ENCODE measurements at places on chromosomes 1 and 21.

GRCh38 chr21:44869781-44870747, 3.4 kb downstream of the PTTG1IP start:
- no peak for DNase-seq

- no peak for DNase-seq
Measured at GRCh38 chr1:110205156-110205555, 5.0 kb upstream of the KCNC4 start.

- no peak for DNase-seq
Measured at GRCh38 chr1:30512914-30513265, 210.5 kb downstream of the MATN1 start.

- no peak for DNase-seq
Measured at GRCh38 chr1:160093624-160094290, 4.7 kb downstream of the IGSF8 start.

DNA sequence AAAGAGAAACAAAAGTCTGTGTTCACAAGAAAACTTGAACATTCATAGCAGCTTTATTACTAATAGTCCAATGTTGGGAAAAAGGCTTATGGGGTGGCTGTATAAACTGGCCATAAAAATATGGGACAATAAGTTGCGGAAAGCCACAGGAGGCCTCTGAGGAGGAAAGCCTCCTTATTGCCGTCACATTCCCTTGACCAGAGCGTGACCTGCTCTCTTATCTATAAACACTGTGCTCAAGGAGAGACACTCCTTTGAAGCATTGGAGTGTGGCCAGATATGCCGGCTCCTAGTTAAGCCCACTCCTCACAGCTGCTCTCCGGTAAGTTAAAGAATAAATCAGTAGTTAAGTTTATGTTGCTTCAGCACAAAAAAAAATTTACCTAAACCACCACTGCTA, 19.7 kb downstream of the OR6Y1 start:
- DNase-seq, result no peak

DNA sequence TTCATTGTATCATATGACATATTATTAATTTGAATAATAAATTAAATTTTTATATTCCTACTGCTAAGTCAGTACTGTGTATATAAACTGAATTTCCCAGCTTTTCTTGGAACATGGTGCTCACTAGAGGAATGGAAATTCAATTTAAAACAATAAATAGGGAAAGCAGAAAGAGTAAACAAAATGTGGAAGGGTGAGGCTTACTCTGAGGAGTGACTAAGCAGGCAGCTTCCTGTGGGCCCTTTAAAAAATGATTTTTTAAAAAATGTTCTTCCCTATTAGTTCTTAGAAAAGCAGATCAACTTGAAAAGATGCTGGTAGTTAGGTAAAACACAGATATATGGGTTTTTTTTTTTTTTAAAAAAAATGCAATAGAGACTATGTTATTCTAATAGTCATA, 49.5 kb upstream of the S1PR1 start:
- DNase-seq, result no peak

GRCh38 chr1:42734201-42735035, 5.6 kb downstream of the CLDN19 start:
- DNase-seq, result no peak

DNA sequence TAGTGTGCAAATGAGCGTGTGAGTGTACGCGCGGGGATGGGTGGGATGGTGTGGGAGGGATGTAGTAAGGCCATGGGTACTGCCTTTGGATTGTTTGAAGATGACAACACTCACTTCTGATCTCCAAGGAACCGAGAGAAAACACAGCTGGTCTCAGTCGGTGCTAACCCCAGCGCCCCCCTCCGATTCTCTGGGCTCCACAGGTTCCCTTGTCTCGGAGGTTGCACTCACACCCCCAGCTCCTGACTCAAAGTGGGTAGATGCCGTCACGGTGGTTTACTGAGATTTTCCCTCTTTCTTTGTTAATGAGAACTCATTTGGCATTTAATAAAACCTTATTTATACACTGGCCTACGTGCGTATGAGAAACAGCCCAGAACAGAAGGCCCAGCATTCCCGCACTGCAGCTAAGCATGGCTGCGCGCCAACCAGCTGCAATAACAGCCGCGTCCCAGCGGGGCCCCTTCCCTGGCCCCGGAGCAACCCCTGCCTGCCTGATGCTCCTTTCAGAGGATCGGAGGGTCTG, 25.8 kb downstream of the ABCA4 start:
- DNase-seq, result no peak

DNA sequence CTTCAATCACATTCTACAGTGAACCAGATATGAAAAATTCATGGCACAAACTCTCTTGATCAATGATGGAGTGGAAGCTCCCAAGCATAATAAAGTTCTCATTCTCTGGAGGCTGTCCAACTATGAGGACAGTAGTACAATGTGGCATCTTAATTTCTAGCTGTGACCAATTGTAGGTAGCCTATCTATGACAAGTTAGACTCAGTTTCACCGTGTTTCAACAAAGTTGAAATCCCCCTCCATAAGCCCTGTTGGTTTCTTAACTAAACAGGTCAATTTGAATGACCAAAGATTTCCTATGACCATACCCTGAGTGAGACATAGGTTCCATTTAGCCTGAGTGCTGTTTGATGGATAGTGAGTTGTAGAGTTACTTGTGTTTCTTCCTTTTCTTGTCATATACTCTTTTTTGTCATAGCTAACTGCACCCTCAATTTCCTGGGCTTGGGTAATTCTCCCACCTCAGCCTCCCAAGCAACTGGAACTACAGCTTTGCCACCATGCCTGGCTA, 11.8 kb downstream of the PATJ start:
- DNase-seq, result no peak

DNA sequence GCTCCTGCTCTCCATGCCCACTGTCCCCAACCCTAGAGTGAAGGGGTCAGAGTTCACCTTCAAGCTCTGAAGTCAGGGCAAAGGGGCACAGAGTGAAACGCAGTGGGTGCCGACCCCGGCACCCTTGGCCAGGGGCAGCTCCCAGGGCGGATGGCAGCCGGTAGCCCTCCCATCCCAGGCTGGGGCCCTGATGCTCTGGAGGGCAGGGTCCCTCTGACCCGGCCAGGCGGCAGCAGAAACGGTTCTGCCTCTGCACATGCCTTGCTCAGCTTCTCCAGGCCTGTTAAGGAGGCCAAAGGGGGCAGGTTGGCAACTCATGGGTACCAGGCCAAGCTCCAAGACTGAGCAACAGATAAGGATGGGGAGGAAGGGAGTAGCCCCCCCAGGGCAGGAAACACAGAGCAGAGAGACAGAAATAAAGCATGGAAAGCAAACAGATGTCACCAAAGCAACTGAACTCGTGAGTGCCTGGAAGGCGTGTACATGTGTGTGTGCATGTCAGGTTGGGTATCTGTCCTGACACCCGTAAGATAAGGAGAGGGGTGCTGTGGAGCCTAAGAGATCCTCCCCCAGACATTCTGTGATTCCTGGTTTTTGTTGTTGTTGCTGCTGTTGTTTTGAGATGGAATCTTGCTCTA, 112.3 kb upstream of the IFFO2 start:
- DNase-seq, result no peak

DNA sequence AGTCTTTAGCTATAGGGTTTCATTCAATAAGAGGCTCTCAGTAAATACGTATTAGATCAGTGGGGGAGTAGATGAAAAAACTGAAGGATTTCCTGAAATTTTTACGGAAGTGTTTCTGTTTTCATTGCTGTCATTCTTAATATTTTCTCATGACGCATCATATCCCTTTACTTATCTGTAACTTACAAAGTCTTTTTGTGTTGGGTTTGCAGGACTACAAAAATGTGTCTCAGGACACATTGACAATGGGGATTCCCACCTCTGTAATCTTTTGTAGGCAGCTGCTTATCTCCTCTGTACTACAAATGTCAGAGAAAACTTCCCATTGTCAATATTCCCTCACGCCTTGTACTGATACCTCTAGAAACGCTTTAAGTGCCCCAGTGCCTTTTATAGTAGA, 35.5 kb downstream of the CRP start:
- DNase-seq, result no peak

DNA sequence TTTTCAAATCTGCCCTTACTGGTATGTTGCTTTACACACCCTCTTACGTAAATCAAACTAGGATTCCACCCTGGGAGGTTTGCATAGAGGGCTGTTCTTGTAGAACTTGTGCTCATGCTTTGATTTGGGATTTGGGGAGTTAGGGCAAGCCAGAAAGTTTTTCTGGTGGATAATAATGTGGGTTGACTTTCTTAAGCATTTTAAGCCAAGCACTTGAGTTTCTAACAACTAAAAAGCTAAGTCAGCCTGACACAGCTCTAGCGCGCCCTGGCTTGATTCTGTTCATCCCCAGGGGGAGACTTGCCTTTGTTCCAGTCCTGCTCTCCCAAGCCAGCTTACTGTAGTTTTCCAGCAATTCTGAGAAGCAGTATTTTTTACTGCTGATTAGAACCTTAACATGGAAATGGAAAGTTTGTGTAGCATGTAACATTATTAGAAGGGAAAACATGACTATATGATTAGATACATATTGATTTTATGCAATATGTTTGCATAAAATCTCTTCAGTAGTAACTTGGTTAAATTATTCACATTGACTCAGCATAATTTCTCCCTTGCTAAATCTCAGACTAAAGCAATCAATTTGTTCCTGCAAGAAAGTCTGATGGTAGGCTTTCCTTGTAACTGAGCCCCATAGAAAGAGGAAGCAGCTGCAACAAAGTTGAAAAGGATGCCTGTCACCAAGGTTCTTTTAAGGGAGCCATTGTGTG, 11.0 kb upstream of the PGD start:
- DNase-seq, result no peak

GRCh38 chr1:243471754-243472745, 216.2 kb downstream of the SDCCAG8 start:
- DNase-seq, result no peak

DNA sequence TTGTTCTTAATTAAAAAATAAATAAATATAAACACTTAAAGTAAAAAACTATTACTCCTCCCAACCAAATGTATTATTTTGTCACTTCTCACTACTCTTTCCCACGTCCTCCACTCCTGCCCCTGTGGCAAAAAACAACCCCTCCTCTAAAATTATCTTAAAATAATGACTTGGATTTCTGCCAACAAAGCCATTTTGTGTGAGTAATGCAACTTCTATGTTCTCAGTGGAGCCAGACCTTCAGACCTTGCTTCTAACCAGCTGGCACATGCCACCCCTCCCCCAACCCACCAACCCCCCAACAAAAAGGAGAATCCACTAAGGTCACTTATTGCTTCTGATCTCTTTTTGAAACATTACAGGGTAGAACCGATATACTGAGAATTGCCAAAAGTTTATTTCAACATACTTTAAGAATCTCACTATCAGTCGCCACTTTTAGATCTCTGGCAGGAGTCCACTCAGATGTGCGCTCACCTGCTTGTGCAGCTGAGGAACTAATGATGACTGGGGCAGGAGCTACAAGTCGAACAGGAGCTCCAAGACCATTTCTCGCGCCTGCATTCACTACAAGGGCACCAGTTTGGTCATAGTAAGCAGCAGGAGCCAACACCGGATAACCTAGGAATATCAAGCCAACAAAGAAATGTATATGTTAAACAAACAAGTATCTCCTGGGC, 58.3 kb upstream of the SDC3 start:
- peak; percentile 82 for DNase-seq

GRCh38 chr1:162222014-162222413, 152.5 kb downstream of the NOS1AP start:
- no peak for DNase-seq

GRCh38 chr1:173062150-173062938, 11.6 kb upstream of the TNFSF18 start:
- DNase-seq, result no peak

GRCh38 chr1:15837931-15838330, 9.6 kb upstream of the SPEN start:
- DNase-seq, result no peak

GRCh38 chr1:1946540-1946939, 27.5 kb upstream of the TMEM52 start:
- DNase-seq, result no peak

- no peak for DNase-seq
Measured at GRCh38 chr1:22855668-22856606, 116.7 kb downstream of the LACTBL1 start.

DNA sequence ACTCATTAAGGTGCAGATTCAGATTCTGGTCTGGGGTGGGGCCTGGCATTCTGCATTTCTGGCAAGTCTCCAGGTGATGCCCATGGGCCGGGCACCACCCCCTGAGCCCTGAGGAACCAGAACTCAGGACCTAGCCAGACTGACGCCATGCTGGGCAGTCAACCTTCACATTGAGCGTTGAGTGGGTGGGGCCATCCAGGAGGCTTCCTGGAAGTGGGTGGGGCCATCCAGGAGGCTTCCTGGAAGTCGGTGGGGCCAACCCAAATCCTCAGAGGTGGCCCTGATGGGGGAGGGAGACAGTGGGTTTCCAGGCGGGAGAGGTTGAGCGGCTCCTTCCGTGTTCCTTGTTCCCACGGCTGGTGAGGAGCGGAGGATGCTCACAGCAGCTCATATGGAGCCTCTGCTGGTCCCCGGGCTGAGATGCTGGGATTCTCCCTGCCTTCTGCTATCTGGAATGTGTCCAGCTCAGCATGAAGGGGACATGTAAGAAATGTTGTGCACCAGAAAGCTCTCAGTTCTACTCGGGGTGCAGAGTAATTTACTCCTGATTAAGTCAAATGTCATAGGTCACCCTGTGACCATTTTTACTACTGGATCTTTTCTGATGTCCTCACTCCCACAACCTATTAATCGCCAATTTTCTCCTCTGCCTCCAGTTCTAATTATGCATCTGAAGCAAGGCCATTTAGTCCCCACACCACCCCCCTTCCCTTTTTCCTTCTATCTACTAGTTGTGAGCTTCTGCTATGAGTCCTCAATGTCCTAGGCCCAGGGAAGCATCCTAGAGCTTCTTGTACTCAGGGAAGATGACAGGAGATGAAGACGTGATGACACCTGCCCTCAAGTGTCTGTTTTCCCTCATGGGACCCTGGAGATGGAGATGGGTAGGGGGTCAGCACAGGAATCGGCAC, 435.4 kb downstream of the PTPRU start:
- no peak for DNase-seq

DNA sequence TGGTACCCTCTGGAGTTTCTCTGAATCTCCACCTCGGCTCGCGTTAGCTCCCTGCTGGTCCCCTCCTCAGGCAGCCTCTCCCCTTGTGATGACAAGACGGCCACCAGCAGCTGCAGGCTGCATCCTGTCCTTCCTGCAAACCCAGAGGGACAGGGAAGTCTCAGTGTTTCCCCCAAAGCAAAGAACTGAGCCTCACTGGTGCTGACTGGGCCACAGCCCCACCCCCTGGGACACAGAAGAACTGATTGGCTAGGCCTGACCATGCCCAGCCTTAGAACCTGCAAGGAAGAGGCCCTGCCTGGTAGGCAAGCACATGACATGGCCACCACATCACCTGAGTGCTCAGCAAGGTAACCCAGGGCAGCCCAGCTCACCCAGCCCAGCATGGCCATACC, 34.6 kb downstream of the TMEM51 start:
- no peak for DNase-seq

All from NCI-H2081 treated with DMSO at 0.1 percent for 48 hours (cell line).